ENCODE measurements at places on chromosomes 4 and X. TPM values are rescaled to one million over a fixed set of nuclear protein-coding genes. Genes with fewer than 3 reads are reported as not detected.

The PLP1 gene
- polyA plus RNA-seq, result 2.6 TPM

The MSANTD1 gene
- 1.3 TPM for polyA plus RNA-seq

The IDH3G gene
- 48.4 TPM for polyA plus RNA-seq

The RTL5 gene
- 2.2 TPM for polyA plus RNA-seq

The CTAG2 gene
- 1.2 TPM for polyA plus RNA-seq

The ATP1B4 gene
- not detected for polyA plus RNA-seq

The ABCE1 gene
- polyA plus RNA-seq, result 9.6 TPM

The TCEAL6 gene
- polyA plus RNA-seq, result 2.2 TPM

The TEX11 gene
- 1.1 TPM for polyA plus RNA-seq

The NPY5R gene
- polyA plus RNA-seq, result 0.73 TPM

The HTN1 gene
- polyA plus RNA-seq, result not detected

The FABP2 gene
- 0.05 TPM for polyA plus RNA-seq

The COL4A6 gene
- 0.11 TPM for polyA plus RNA-seq

The TLR1 gene
- polyA plus RNA-seq, result 1.3 TPM

The TRIM75 gene
- not detected for polyA plus RNA-seq

The PDLIM3 gene
- 50.5 TPM for polyA plus RNA-seq

The MSX1 gene
- polyA plus RNA-seq, result 1.5 TPM

The UGT2B17 gene
- 0.49 TPM for polyA plus RNA-seq

The PAGE2B gene
- not detected for polyA plus RNA-seq

The CXCL11 gene
- polyA plus RNA-seq, result 0.72 TPM

The TNIP2 gene
- 22.6 TPM for polyA plus RNA-seq

The AFP gene
- polyA plus RNA-seq, result 0.40 TPM

The TRAM1L1 gene
- polyA plus RNA-seq, result 5.0 TPM

The CLCN4 gene
- polyA plus RNA-seq, result 3.3 TPM

The ADH1B gene
- 61.9 TPM for polyA plus RNA-seq

The PRR27 gene
- not detected for polyA plus RNA-seq

The PPARGC1A gene
- polyA plus RNA-seq, result 3.2 TPM

The CSAG2 gene
- polyA plus RNA-seq, result not detected

The CSN1S1 gene
- not detected for polyA plus RNA-seq

The TAF7L gene
- polyA plus RNA-seq, result not detected

The SOD3 gene
- polyA plus RNA-seq, result 21.2 TPM

The PPP3CA gene
- 7.2 TPM for polyA plus RNA-seq

The DGKK gene
- not detected for polyA plus RNA-seq

The GC gene
- 289 TPM for polyA plus RNA-seq

The CRMP1 gene
- 4.6 TPM for polyA plus RNA-seq

The CSAG1 gene
- not detected for polyA plus RNA-seq

The GYPA gene
- polyA plus RNA-seq, result not detected

The SLC4A4 gene
- 84.1 TPM for polyA plus RNA-seq

The DCAF4L1 gene
- polyA plus RNA-seq, result 0.09 TPM

The ADH1A gene
- polyA plus RNA-seq, result 0.19 TPM

The SLC6A14 gene
- 0.07 TPM for polyA plus RNA-seq

The NUDT10 gene
- polyA plus RNA-seq, result 0.77 TPM

The NPNT gene
- 48.6 TPM for polyA plus RNA-seq

The CAPN6 gene
- polyA plus RNA-seq, result 2.0 TPM

The RIBC1 gene
- polyA plus RNA-seq, result 3.3 TPM

The RNF212 gene
- polyA plus RNA-seq, result 19.0 TPM

The OPN1MW2 gene
- polyA plus RNA-seq, result not detected

The FGFBP2 gene
- polyA plus RNA-seq, result 0.34 TPM

The TMEM47 gene
- 3.2 TPM for polyA plus RNA-seq

The HTN3 gene
- polyA plus RNA-seq, result not detected

The CT45A3 gene
- not detected for polyA plus RNA-seq

The SOX3 gene
- polyA plus RNA-seq, result not detected
